ENCODE measurements at places on chromosomes 16 and 17.

GRCh38 chr17:36625188-36625587 is 23.8 kb downstream of the MRM1 start:
- no peak for DNase-seq

GRCh38 chr16:20850981-20851380 is 44.7 kb downstream of the REXO5 start:
- DNase-seq = no peak

- DNase-seq = peak; percentile 38
Observed at GRCh38 chr17:67377488-67378453, 690 bp downstream of the PITPNC1 start.

DNA sequence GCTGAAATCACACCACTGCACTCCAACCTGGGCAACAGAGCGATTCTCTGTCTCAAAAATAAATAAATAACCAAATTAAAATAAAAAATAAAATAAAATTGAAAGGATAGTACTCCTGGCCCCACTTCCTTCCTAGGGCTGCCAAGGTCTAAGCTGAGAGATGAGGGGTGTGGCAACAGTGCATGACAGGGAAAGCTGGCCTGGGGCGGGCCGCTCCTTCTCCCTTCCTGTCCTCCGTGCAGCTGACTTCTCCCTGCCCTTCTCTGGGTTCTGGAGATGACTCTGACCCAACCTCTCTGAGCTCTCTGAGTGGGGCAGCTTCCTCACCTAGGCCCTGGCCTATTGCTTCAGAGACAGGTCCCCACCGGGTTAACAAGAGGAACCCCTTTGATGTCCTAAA is 8.7 kb upstream of the SLC25A39 start:
- no peak for DNase-seq

DNA sequence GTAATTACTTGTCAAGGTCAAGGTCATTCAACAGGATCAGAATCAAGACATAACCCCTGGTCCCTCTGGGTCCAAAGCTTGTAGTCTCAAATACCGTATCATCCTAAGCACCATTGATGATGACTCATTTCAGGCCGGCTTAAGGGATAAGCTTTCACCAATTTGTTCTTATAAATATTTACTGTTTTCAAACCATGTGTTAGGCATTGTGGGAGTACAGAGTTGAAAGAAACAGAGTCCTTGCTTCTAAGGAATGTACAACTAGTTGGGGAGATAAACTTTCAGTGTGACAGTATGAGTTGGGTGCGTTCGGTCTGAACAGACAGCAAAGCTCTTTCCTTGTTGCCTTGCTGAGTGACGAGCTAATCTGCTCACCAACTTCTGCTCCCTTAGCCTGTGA is 183.5 kb upstream of the MAF start:
- no peak for DNase-seq

- no peak for DNase-seq
Observed at GRCh38 chr16:3131755-3132377, 3.0 kb upstream of the ZNF213 start.

DNA sequence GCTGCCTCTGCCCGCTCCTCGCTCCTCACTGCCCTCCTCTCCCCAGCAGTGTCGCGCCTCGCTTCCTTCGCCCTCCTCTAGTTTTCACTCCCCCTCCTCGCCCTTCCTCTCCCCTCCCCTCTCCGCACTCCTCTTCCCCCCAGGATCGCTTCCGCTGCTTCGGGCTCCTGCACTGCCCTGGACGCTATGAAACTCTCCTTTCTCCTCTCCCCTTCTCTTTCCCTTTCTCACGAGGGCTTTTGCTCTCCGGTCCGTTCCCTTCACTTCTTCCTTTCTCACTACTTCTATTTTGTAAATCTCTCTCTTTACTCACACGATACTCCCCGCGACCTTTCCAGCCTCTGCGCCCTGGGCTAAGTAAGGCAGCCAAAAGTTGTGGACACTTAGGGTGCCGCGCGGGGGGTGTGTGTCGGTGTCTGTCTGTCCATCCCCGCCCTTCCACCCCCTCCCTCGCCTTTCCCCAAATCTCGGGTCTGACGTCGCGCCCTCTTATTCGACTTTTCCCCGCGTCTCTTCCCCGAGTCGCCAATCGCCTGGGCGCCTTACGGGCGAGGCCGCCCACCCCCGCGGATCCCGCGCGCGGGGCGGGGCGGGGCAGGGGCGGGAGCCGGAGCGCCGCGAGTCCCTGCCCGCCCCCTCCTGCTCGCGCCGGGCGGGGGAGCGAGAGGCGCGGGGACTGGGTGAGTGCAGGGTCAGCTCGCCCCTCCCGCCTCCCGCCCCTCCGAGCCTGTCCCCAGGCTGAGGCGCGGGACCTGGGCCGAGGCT is at the start of gene IRX3:
IRX3 (minus strand) TSS at position 422 of the 765 bp plus-strand sequence. CDS start 737 bp downstream, outside the sequence.
- no peak for DNase-seq

DNA sequence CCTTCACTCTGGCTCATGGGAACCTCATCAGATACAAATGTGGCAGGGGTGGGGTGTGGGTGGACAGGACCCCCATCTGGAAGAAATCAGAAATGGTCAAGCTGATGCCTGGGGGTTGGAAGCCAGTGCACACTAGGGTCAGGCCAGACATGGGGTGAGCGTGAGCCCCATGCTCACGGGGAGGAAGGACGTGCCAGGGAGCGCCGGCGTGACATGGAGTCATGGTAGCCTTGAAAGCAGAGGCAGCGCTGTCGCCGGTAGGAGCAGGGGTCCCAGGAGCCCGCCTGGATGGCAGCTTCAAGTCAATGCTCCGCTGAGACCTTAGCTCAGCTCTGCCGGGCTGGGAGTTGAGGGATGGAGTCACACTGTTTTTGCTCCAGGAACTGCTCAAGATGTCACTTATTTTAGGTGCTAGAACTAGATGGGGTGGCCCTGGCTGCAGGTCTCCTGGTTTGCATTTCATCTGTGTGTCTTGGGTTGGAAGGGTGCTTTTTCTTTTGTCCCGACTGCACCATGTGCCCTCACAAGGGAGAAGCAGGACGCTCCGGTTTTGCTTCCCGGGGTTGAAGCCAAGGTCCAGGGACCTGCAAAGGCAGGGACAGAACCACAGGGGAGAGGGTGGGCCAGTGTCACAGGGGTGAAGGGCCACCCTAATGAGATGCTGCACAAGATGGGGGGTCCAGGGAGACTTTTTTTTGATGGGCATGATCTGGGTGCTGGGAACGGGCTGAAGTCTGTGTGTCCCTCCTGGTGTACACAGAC is 51.4 kb downstream of the USP22 start:
- no peak for DNase-seq

DNA sequence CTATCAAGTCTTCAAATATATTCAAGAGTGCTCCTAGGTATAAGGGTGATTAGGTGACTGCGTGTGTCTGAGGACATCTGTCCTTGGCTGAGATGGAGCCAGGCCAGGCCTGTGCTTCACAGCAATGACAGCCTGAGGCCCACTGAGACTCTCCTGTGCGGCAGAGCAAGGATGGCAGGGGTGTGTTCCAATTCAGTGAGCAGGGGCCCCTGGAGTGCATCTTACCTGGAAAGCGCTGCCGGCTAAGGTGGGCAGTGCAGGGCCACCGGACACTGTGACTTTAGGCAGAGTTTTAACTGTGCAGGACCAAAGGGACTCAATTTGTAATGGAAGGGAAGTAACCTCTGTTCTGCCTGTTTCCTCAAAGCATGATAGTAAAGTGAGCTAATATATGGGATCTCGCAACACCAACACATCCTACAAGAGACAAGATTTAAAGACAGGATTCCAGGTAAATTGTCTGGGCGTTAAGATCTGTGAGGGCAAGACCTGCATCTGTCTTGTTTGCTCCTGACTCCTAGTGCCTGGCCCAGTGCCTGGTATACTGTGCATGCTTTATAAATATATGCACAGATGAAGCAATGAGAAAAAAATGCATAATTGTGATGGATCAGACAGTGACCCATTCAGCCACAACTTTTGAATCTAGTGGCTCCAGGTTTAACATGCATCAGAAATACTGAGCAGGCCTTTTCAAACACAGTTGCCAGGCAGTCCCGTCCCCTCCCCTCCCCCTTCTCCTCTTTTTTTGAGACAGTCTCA is 86.7 kb downstream of the MRC2 start:
- no peak for DNase-seq

GRCh38 chr17:17043461-17044271 is 1.4 kb downstream of the MPRIP start:
- no peak for DNase-seq

GRCh38 chr16:87032554-87032953 is 284.6 kb downstream of the C16orf95 start:
- no peak for DNase-seq

DNA sequence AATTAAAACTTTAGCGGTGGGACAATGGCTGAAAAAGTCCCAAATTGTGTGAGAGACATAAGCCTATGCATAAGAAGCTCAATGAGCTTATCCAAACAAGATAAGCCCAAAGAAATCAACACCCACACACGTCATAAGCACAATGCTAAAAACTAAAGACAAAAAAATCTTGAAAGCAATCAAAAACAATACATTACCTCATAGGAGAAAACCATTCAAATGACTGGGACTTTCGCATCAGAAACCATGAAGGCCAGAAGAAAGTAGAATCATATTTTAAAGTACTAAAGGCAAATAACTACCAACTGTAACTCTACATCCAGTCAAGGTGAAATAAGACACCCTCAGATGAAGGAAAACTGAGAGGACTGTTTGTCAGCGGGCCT is 50.2 kb downstream of the ZCCHC14 start:
- DNase-seq = no peak

- DNase-seq = no peak
Observed at GRCh38 chr17:46947216-46947615, 24.3 kb downstream of the GOSR2 start.

DNA sequence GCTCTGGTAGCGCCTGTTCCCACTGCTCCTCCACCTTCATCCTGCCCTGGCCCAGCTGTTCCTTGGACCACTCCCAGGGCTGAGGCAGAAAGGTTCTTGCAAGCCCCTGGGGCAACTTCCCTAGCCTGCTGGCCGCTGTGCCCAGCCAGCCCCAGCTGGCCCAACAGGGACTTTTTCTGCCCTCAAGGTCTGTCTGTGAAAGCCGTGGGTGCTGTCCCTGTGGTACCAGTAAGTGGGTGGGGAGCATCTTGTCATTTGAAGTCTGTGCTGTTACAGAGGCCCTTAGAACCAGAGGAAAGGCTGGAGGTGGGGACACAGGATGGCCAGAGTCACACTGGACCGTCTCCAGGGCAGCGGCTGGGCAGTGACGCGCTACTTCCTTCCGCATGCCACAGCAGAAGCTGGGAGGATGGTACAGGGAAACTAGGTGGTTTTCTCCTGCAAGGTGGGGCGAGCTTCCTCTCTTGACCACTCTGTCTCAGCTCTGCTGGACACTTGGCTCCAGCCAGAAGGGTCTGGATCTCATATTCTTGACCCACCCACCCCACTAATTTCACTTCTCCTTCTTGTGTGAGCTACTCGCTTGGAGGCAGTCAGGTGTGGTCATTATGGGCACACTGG is 87.8 kb downstream of the PLCG2 start:
- DNase-seq = no peak

DNA sequence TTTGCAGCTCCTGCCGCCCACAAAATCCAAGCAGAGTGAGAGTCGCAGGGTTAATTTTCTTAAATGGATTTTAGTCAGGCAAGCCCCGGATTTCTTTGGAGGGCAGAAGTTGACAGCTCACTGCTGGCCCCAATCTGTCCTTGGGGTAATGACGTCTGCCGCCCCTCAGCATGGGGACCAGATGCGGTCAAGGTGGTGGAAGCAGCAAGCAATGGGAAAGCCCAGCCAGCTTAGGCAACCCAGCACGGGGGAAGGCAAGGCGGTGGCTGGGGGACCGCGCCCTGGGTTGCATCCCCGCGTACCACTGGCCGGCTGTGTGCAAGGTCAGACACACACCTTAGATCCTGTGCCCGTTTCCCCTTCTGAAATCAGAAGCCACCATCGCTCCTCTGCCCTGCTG is 321.7 kb downstream of the C16orf95 start:
- no peak for DNase-seq

DNA sequence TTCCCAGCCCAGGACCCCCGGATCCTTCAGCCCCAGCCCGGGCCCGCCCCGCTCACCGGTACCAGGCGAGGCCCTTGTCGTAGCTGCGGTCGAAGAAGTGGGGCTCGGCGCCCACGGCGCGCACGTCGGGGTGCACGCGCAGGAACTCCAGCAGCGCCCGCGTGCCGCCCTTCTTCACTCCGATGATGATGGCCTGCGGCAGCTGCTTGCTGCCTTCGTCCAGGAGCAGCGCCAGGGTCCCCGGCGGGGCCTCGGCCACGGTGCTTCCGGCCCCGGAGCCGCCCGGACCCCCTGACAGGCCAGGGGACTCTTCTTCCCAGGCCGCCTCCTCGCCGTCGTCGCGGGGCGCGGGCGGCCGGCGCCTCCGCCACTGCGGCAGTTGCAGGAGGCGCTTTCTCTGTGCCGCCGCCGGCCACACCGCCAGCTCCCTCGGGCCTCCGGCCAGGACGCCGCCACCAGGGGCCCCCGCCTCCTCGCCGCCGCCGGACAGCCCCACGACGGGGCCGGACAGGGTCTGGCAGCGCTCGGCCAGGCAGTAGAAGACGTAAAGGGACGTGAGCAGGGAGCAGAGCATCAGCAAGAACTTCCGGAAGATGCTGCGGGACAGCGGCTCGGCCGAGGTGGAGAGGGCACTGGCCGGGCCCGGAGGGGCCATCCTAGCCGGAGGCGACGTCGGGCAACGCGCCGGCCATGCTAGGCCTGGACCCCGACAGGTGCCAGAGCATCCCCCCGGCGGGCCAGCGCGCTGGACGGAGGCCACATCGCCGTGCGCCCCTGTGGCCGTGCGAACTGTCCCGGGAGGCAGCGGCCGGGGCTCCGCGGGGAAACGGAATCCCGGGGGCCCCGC is 1.0 kb downstream of the HS3ST3A1 start:
- DNase-seq = no peak

- DNase-seq = no peak
Observed at GRCh38 chr16:56354746-56355145, 70.6 kb downstream of the AMFR start.

GRCh38 chr16:87246269-87247065 is 70.7 kb downstream of the C16orf95 start:
- DNase-seq = no peak

GRCh38 chr16:726438-727290 is at the start of the genes CCDC78 and HAGHL:
Gene CCDC78 (minus strand): TSS chr16:726443. CDS start chr16:726367, 76 bp downstream.
Gene HAGHL (plus strand): TSS chr16:727106. CDS start chr16:727510, 404 bp downstream.
- peak; percentile 56 for DNase-seq

GRCh38 chr17:57305908-57306504 is 49.7 kb downstream of the MSI2 start:
- DNase-seq = no peak

GRCh38 chr16:67541391-67542263 is 13.0 kb downstream of the RIPOR1 start:
- no peak for DNase-seq

DNA sequence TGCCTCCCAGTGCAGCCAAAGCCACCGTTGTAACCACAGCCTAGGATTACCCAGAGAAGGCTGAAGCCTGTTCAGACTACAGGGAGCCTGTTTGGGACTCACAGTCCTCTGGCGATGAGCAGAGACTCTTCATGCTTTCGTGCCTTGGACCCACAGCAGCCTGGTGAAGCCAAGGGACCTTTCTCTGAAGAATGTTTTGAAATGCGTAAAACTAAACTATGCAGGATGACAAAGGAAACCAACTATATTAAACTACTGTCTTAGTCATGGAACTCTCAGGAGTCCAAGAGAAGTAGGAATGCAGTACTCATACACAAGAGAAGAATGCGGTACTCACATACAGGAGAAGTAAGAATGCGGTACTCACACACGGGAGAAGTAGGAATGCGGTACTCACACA is 20.9 kb downstream of the ABR start:
- no peak for DNase-seq

Data from stimulated activated CD4-positive, alpha-beta T cell treated with anti-CD3 and anti-CD28 coated beads, Interleukin-1b, Interleukin-23, amount 100 ng/mL, for 24 hours (primary cell).